Hepatocyte (in vitro differentiated cells): ENCODE measurements at places on chromosomes 1 and 21. TPM values are rescaled to one million over a fixed set of nuclear protein-coding genes. Genes with fewer than 3 reads are reported as not detected.

Gene TEDDM1
- not detected in 2 replicates for total RNA-seq

Gene TGFB2
- total RNA-seq, result 15.0 and 17.1 TPM in 2 replicates

Gene TMEM9
- 103 and 104 TPM in 2 replicates for total RNA-seq

Gene MAEL
- not detected in 2 replicates for total RNA-seq

Gene KDF1
- total RNA-seq, result 10.5 and 18.1 TPM in 2 replicates

Gene PLD5
- 0.33 and 0.60 TPM in 2 replicates for total RNA-seq

Gene CRNN
- not detected in 2 replicates for total RNA-seq

Gene SIM2
- total RNA-seq, result 0.20 and 0.76 TPM in 2 replicates

Gene CDC20
- total RNA-seq, result 12.2 and 13.6 TPM in 2 replicates

Gene RGS5
- total RNA-seq, result 4.6 and 5.0 TPM in 2 replicates

Gene GJB4
- total RNA-seq, result 1.00 and 2.0 TPM in 2 replicates

Gene NBPF9
- total RNA-seq, result 14.5 and 17.0 TPM in 2 replicates

Gene NBPF11
- 9.9 and 10.0 TPM in 2 replicates for total RNA-seq

DNA sequence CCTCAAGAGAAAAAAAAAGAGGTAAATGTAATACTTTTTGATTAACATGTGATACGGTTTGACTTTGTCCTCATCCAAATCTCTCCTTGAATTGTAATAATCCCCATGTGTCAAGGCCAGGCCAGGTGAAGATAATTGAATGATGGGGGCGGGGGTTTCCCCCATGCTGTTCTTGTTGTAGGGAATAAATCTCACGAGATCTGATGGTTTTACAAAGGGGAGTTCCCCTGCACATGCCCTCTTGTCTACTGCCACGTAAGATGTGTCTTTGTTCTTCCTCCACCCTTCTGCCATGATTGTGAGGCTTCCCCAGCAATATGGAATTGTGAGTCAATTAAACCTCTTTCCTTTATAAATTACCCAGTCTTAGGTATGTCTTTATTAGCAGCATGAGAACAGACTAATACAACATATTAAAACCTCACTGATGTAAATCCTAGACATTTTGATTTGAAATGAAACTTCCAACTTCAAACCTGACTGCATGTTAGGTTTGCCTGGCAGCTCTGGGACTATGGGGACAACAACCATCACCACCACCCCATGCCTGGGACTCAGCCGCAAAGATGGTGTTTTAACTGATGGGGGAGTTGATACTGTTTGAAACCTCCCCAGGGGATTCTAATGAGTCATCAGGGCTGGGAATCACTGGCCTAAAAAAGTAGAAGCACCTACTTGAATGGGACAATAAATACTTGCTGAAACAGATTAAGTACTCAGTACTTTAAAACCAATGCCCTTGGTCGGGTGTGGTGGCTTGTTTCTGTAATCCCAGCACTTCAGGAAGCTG lies 32.8 kb upstream of the BACH1 start:
- no peak overlapping the region for H3K4me3 ChIP-seq
- H3K4me1 ChIP-seq, result no peaks in the 10 kb centered on the region
- no peak overlapping the region for H3K27ac ChIP-seq
- no peaks in the 10 kb centered on the region for H3K27me3 ChIP-seq

DNA sequence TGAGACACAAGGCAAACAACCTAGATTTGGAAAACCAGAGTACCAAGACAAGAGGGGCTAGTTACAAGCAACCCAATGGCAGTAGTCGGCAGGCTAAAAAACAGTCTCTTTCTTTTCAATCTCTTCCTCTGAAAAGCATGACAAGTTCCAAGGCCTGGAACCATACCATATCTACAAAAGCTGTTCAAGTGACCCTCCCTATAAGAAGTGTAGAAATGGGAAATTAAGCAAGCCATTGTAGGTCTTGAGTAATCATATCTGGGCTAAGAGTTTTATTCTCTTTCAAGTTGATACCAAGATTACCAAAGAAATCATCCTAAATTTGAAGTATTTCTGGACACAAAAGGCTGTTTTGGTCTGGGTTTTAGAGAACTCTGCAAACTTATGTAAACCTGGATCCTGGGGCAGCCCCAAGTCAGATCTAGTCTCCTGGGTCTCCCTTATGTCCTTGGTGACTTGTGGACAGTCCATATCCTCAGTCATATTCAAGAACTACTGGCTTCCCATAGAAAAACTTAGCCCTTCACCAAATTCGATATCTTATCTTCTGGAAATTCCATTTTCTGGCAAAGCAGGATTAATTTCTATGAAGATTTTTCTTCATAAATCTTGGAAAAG lies 24.7 kb downstream of the FMO3 start:
- H3K27me3 ChIP-seq, result no peaks in the 10 kb centered on the region
- no peak overlapping the region for H3K27ac ChIP-seq
- DNase-seq, result no peak

GRCh38 chr1:156928043-156928602 lies 7.7 kb downstream of the LRRC71 start:
- DNase-seq, result no peak
- no peak overlapping the region for H3K27ac ChIP-seq
- no peaks in the 10 kb centered on the region for H3K36me3 ChIP-seq
- no peak overlapping the region for H3K4me3 ChIP-seq
- H3K27me3 ChIP-seq, result peaks cover 74% of the 10 kb centered on the region
- peaks cover 20% of the 10 kb centered on the region for H3K4me1 ChIP-seq

DNA sequence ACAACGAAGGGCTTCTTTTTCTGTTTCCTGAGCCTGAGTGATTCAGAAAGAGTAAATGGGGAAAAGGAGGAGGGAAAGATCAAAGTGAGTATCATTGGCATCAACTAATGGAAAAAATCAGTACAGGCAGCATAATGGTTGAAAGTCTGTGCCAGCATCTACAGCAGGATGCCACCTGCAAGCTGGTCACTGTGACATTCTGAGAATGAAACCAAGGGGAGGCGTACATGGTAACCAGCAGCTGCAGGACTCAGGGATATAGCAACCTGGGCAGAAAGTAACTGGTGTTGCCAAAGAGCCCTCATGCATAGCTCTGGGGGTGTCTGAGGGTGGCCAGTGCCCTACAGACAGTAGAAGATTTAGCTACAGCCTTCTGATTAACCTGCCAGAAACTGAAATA lies 305.9 kb downstream of the BRINP2 start:
- H3K27ac ChIP-seq, result no peak overlapping the region
- H3K4me1 ChIP-seq, result no peaks in the 10 kb centered on the region
- H3K27me3 ChIP-seq, result no peaks in the 10 kb centered on the region
- no peak overlapping the region for H3K4me3 ChIP-seq

GRCh38 chr1:24961961-24962861 lies 32.1 kb upstream of the RUNX3 start:
- no peak overlapping the region for H3K27ac ChIP-seq
- no peaks in the 10 kb centered on the region for H3K36me3 ChIP-seq
- no peaks in the 10 kb centered on the region for H3K27me3 ChIP-seq
- no peak for DNase-seq

DNA sequence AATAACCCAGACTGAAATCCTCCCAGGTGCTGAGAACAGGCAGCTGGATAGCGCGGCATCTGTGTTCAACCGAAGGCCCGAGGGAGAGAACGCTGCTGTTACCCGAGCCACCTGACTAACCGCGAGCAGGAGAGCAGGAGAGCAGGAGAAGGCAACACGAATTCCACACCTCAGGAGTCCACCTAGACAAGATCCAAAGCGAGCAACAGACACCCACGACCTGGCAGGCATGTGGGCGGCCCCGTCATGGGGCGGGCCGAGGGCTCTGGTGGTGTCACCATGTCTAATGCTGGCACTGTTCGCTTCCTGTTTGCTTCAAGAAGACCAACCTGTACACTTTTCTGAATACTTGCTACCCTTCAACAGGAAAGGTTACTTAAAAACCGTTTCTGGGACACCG lies 20.9 kb upstream of the SPATC1L start:
- DNase-seq, result no peak
- H3K4me3 ChIP-seq, result no peak overlapping the region
- H3K36me3 ChIP-seq, result no peaks in the 10 kb centered on the region

DNA sequence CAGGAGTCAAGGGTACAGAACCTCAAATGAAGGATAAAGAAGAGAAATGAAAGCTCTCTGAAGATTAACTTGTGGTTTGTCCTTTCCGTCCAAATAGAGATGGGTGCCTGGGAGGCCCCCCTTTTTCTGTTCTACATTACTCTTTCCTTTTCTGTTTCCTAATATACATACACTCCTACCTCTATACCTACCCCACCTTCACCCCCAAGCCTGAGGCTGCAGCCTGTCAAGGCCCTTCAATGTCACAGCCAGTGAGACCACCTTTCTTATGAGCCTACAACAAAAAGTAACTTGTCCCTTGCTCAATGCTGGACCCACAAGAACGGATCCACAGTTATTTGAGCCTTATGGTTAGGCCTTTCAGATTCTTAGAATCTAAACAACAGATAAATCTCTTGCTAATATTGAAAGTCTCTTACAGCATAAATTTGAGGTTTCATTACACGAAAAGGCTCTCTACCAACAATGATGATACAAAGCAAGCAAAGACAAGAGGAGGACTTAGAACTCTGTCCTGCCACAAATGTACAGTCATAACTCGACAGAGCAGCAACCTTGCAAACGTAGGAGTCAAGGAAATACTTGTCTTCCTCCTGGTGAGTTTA lies 4.1 kb upstream of the TRAF3IP3 start:
- no peaks in the 10 kb centered on the region for H3K4me1 ChIP-seq
- H3K27me3 ChIP-seq, result no peaks in the 10 kb centered on the region
- H3K27ac ChIP-seq, result no peak overlapping the region
- H3K4me3 ChIP-seq, result no peak overlapping the region
- H3K36me3 ChIP-seq, result no peaks in the 10 kb centered on the region

DNA sequence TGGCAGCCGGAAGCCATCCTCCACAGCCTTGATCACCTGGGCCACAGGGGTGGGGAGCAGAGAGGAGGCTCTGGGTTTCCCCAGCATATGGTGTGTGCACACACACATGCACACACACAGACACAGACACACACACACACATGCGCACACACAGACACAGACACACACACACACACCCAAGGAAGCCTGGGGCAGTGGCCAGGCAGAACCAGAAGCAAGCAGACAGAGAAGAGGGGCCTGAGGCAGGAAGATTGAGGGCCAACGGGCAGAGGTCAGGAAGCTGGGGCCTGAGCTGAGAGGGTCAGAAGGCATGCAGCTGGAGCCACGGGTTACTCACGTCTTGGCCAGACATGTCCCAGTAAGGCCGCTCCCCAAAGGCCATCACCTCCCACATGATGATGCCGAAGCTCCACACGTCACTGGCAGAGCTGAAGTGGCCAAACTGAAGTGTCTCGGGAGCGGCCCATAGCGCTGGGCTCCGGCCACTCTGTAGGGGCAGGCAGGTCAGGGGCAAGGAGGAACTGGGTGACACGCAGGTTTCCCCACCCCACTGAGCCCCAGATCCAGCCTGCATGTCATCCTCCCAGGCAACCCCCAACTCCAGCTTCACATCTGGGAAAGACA lies 27.4 kb downstream of the CDCA8 start:
- no peak overlapping the region for H3K27ac ChIP-seq
- no peaks in the 10 kb centered on the region for H3K27me3 ChIP-seq
- no peak for DNase-seq
- H3K36me3 ChIP-seq, result no peaks in the 10 kb centered on the region
- H3K4me1 ChIP-seq, result no peaks in the 10 kb centered on the region

- no peaks in the 10 kb centered on the region for H3K27me3 ChIP-seq
- peak overlapping the region; percentile 92 for H3K27ac ChIP-seq
- H3K4me3 ChIP-seq, result no peak overlapping the region
- H3K4me1 ChIP-seq, result peaks cover 47% of the 10 kb centered on the region
- H3K36me3 ChIP-seq, result no peaks in the 10 kb centered on the region
Measured at GRCh38 chr1:159936273-159936904, 9.0 kb downstream of the IGSF9 start.

DNA sequence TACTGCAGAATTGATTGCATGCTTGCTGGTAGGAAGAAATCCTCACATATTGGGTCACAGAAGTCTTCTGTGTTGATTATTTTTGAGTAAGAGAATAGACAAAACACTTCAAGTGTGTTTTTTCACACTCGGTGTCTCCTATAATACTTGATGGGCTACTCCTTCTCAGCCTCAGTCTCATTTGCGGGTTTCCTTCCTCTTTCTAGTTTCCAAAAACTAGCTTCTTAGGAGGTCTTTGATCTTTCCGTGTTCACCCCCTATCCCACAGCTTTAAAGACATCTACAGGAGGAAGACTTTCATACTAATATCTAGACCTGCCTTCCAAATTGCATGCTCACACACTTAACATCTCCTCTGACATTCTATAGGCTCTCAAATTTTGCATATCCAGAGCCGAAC lies 40.7 kb upstream of the NTPCR start:
- DNase-seq, result no peak
- H3K4me3 ChIP-seq, result no peak overlapping the region
- H3K27ac ChIP-seq, result no peak overlapping the region
- H3K4me1 ChIP-seq, result no peaks in the 10 kb centered on the region
- H3K27me3 ChIP-seq, result no peaks in the 10 kb centered on the region

DNA sequence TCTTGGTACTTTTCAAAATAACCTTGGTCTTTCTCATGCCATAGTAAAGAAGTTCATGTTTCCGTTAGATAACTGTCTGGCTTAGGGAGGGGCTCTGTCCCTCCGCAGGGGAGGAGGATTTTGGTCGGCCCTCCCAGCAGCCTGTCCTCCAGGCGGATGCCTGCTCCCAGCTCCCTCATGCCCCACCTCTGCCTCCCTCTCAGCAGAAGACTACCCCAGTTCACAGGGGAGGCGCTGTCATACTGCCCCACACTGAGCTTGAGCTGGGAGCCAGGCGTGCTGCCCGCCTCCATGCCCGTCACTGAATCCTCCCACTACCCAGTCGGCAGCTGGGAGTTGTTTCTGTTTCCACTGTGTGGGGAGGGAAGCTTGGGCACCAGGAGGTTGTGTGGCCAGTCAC lies 127.3 kb downstream of the CAMTA1 start:
- DNase-seq, result no peak
- H3K36me3 ChIP-seq, result no peaks in the 10 kb centered on the region
- H3K4me3 ChIP-seq, result no peak overlapping the region

- DNase-seq, result no peak
- H3K4me3 ChIP-seq, result no peak overlapping the region
- H3K27ac ChIP-seq, result no peak overlapping the region
- H3K36me3 ChIP-seq, result no peaks in the 10 kb centered on the region
Measured at GRCh38 chr1:214075999-214076707, 88.4 kb downstream of the PROX1 start.

- no peaks in the 10 kb centered on the region for H3K27me3 ChIP-seq
- DNase-seq, result no peak
Measured at GRCh38 chr1:102498929-102499328, 502.2 kb upstream of the OLFM3 start.

DNA sequence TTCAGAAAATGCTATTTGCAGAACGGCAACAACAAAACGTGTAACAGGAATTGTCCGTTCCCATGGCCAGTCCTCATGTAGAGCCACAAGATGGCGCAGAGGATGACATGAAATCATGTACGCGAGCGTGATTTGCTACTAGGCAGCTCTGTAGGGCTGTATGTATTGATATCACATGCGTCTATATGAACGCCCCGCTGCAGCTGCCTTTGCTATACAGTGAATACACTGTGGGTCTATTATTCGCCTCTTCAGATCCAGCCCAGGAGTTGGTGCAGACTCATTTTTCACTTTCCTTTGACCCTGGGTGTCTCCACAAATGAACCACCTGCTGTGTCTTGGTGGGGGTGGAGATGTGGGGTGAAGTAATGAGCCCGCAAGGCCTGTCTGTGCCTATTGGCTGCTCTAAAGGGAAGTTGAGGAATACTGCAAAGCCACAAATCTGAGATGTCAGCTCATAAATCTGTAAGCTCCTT lies 361.5 kb downstream of the KIF26B start:
- H3K36me3 ChIP-seq, result no peaks in the 10 kb centered on the region
- H3K27ac ChIP-seq, result no peak overlapping the region
- no peak for DNase-seq
- peaks cover 9% of the 10 kb centered on the region for H3K4me1 ChIP-seq
- H3K27me3 ChIP-seq, result no peaks in the 10 kb centered on the region
